ENCODE measurements at places on chromosomes 11 and 22.
A peak's percentile ranks its signal among the peaks of the same experiment; 100 is the strongest.

- DNase-seq = peak; percentile 52
Observed at GRCh38 chr11:67564230-67564629, 19.4 kb upstream of the GSTP1 start.

DNA sequence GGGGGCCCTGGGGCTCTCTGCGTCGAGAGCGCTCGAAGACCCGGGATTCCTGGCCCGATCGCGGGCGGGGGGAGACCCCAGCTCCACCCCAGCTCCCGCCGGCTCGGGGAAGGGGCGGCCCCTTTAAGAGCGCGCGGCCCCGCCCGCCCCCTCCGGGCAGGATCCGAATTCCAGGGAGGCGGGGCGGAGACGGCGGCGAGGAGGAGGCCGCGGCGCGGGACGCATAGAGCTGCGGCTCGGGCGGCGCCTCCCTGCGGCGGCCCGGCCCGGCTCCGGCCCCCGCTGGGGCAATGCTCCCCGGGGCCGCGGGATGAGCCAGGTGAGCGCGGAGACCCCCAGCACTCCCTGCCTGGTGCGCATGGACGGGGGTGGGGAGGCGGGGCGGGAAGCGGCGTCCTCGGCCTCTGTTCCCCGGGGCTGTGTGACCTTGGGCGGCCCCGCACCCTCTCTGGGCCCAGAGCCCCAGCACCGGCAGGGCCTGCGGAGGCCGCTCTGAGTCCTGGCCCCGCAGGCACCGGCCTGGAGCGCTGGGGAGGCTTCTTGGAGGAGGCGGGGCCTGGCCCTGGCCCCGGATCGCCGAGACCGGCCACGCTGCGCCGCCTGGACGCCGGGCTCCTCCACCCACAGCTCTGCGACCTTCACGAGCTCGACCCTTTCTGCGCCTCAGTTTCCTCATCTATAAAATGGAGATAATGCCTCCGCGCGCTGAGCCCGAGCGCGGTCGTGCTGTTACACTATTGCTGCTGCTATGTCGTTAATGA lies 565 bp downstream of the GAS2L1 start:
- peak; percentile 62 for DNase-seq

DNA sequence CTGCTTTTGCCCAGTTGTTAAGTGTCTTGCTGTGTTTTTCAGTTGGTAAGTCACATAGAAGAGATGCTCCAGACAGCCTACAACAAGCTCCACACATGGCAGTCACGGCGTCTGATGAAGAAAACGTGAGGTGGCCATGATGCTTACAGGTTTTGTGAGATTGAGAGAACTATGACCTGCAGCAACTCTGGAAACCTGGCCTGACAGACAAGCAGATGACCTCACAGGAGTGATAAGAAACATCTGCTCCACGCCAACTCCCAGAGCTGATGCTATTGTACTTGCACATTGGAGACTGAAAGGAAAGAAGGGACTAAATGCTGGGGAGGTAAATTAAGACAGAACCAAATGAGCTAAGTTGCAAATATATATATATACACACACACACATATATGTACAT lies 28.6 kb upstream of the LDHA start:
- no peak for DNase-seq

- no peak for DNase-seq
Observed at GRCh38 chr22:29259253-29259899, 8.4 kb downstream of the RHBDD3 start.

DNA sequence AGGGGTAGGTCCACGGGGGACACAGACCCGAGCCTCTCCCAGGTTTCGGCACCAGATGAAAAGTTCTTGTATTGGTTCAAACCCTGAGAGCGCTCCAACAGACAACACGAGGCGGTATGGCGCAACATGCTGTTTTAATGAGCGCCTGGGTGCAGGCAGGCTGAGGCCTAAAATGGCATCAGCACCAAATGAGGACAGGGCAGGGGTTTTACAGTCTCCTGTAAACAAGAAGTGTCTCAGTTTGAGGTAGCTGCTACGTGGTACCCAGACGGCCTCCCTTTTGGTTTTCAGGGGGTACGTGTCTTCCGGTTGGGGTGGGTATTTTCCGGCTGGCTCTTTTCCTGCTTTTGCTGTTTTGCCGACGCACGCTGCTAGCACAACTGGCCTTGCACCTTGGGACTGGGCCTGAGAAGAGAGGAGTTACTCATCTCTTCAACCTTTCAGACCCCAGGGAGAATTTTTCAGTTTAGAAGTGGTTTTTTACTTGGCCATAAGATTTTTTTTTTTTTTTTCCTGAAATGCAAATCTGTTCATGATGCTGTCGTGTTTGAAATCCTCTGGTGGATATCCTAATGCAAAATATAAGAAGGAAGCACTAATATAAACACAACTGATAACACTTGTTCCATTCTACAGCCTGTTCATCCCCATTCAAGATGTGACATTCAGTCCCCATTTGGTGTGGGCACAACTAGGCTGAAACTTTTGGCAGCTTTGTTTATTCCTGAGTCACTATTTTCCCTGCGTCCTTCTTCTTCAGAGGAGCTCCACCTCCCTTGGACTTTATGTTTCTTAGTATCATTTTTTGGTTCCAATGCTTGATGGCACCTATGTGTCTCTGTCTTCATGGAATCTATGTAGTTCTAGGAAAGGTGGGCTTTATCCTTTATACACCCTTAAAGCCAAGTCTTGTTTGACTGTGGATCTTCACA lies 6.5 kb downstream of the PPFIBP2 start:
- DNase-seq = no peak

DNA sequence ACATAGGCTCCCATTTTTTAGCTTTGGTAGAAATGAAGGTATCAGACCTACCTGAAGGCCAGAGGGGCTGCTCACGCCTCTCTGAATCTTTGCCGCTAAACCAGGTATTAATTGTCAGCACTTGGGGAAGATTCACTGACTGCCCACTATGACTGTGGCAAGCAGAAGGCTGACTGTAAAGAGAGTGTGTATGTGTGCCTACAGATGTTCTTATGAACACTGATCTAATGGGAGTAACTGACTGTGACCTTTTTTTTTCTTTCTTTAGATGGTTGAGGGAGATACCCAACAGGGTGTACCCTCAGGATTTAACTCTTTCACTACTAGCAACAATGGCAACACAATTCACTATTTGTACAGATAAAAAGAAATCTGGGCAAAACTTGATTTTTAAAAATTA lies at the start of gene RAG2:
Gene RAG2, minus strand, starts transcription at position 186 of the 400 bp plus-strand sequence. CDS start 4,068 bp downstream, outside the sequence.
- no peak for DNase-seq

DNA sequence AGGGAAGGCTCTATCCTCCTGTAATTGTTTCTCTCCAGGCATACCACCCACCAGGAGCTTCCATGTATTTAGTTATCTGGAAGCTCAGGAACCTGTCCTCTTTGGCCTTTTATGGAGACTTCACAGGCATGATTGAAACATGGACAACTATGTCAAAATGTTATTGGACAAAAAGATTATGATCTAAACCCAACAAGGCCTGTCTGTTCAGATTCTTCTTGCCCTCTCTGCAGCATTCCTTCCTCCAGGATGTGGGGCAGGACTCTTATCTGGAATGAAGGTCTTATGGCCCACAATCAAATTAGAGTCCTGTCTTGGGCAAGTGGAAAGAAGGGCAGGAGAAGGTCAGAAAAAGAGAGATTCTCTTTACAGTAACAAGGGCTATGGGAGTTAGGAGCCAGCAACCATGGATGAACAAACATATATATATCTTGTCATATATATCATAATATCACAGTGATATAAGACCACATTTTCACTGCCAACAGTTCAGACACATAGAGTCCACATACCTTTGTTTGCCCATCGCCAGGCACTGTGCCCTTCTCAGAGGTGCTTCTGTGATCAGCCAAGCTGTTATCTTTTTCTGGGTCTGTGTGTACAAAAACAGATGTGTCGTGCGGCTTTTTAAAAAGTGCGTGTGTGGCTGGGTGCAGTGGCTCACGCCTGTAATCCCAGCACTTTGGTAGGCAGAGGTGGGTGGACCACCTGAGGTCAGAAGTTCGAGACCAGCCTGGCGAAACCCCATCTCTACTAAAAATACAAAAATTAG lies 42.5 kb upstream of the SUSD2 start:
- DNase-seq = peak; percentile 30

- no peak for DNase-seq
Observed at GRCh38 chr11:118186346-118187107, 10.1 kb upstream of the SCN2B start.

GRCh38 chr22:49271831-49272230 lies 555.8 kb downstream of the BRD1 start:
- no peak for DNase-seq

DNA sequence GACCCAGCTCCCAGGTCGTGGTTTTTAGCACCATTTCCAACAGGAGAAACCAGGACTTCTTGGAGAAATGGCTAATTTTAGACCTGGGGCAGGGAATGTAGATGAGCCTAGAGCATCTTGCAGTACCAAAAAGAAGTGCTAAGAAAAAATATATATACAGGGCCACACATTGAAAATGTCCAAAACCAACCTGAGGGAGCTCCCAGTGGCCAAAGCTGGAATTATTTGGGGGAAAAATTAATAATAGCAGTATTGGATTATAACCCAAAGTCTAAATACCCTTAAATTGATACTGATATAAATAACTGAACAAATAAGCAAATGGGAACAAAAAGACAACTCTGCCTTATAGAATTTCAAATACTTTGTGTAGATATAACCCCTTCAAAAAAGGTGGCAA lies 108.0 kb downstream of the PARVA start:
- no peak for DNase-seq

DNA sequence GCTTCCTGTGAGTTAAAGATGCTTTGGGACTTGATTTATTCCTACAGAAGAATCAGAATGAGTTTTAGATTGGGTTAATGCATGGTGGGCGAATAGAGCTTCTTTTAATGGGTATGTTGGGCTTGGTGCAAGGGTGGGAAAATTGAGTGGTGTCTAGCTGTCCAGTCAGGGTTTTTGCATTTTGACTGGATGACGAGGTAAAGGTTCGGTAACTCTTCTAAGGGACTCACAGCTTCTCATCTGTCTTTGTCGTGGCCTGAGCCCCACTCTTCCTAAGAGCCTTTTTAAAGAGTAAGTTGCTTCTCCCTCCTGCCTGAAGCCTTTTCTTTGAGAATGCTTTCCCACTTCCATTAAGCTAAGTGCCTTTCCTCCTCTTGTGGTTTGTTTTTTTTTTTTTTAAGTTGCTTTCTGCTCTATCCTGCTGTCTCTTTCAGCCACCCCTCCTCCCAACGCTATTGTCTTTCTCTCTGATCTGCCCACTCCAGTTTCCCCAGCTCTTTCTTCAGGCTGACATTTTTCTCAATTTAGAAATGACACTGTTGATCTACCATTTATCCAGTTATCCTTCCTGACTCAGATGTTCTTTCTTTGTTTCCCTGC lies 1.1 kb downstream of the DPF2 start:
- DNase-seq = no peak

DNA sequence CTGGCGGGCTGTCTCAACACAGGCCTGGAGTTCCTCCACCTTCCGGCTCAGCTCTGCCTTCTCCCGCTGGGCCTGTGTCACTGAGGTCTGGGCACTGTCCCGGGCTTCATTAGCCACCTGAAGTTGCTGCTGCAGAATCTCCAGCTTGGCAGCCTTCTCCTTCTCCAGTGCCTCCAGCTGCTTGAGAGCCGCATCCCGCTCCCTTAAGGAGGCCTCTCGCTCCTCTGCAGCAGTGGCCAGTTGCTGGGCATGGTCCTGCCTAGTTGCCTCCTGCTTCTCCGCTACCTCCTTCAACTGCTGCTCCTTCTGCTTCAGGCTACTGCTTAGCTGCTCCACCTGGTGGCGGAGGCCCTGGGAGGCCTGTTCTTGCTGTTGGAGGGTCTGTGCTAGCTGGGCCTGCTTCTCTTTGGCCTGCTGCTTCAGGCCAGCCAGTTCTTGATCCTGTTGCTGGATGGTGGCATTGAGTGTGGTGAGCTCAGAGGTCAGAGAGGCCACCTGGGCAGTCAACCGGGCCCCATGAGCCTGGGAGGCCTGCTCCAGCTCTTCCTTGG lies 16.9 kb downstream of the IL18BP start:
- DNase-seq = peak; percentile 38

DNA sequence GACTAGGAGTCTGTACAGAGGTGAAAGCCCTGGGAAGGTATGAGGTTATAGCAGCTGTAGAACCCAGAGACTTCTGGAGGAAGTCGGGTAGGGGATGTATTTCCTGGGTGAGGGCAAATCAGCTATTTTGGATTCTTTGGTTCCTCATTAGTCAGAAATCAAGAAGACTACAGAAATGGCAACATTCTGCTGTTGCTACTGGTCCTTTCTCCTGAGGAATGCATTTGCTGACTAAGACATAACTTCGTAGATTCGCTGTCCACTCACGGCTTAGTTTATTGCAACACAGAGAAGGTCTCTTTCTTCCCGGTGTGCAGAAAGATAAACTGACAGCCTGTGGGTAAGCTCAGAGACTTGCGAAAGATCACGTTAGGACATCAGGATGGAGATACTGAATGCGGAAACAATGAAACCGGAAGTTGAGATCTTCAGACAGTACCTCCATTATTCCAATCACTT lies 25.3 kb upstream of the SESN3 start:
- peak; percentile 97 for DNase-seq

GRCh38 chr22:41833369-41834004 lies 582 bp downstream of the SREBF2 start:
- no peak for DNase-seq

DNA sequence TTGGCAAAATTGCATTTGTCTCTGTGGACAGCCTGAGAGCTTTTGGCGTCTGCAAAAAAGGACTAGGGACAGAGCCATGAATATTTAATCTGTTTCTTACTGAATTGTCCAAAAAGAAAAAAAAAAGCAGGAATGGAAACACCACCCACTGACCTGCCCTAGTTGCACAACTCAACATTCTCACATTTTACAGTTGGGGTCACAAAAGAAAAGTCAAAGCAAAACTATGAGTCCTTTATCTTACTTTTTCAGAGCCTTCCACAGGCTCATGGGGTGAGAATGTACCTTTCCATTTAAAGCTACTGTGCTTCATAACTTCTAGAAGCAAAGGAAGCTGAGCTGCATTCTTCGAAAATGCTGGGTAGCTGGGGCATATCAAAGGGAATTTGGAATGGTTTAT lies 225.7 kb downstream of the FAM76B start:
- no peak for DNase-seq
